NCI-H1105 (cell line): ENCODE measurements at places on chromosomes 7 and 10.

GRCh38 chr10:87868277-87868676 is 4.9 kb downstream of the PTEN start:
- no peak for DNase-seq

- no peak for DNase-seq
These were observed 196.6 kb downstream of the DIP2C start for GRCh38 chr10:492836-493235.

- DNase-seq, result no peak
These were observed 75.7 kb downstream of the C10orf105 start for GRCh38 chr10:71643904-71644303.

DNA sequence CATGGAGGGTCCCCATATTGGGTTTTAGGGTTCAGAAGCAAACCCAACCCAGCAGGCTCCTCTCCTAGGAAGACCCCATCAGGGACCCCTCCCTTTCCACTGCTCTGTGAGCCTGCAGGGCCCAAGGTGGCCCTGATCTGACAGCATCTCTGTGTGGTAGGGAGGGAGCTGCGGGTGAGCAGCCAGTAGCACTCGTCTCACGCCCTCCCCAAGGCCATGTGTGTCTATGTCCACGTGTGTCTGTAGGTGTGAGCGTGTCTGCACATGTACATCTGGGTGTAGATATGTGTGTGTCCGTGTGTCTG is 103.5 kb upstream of the FAM20C start:
- DNase-seq, result no peak

DNA sequence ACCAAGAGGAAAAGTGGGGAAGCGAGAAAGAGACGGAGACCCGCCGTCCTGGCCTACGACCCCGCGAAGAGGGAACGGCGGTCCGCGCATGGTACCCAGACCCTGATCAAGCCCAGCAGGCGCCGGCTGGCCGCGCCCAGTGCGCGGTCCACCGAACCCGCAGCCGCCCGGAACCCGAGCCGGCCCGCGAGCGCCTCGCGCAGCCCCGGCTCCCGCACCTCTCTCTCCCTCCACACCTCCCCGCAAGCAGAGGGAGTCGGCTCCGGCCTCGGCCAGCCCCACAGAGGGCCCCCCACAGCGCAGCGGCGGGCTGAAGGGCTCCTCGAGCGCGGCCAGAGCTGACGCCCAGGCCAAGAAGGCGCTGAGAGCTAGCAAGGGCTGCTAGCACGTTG is 164.7 kb downstream of the AGMO start:
- DNase-seq, result no peak

- no peak for DNase-seq
These were observed 204.3 kb downstream of the CCDC7 start for GRCh38 chr10:32650246-32650655.

- DNase-seq, result no peak
These were observed 77.1 kb downstream of the HIPK2 start for GRCh38 chr7:139700505-139701235.

DNA sequence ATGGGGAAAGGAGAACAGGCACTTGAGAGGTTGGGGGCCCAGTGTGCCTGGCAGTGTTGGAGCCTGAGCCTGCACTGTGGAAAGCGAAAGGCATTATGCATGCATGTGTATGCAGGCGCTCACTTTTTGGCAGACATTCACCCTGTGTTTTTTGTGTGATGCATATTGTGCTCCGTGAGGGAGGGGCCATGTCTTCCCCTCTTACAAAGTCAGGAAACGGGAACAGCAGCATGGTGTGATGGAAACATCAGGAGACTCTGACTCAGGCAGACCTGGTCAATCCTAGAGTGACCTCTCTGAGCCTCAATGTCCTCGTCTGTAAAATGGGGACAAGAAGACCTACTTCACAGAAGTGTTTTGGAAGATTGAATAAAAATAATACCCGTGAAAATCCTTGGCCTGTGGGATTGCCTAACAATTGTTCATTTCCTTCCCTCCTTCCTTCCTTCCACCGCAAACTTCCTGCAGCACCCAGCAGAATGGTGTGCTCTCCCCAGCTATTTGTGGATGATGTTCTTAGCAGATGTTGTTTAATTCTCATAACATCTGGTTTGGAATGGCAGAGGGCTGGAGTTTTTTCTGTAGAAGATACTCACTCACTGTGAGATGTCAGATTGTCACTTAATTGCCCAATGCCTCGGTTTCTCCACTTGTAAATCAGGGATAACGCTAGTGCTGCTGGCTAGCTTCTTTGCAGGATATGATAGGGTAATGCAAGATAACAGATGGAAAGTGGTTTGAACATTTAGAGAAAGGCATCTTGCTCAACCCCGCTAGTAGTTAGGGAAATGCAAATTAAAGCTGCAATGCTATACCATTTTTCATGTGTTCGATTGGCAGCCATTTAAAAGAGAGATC is 39.8 kb downstream of the CDH23 start:
- DNase-seq, result no peak

- no peak for DNase-seq
These were observed 47.7 kb upstream of the ITGB8 start for GRCh38 chr7:20282959-20283358.

GRCh38 chr10:100713049-100713858 is 32.1 kb upstream of the PAX2 start:
- no peak for DNase-seq

DNA sequence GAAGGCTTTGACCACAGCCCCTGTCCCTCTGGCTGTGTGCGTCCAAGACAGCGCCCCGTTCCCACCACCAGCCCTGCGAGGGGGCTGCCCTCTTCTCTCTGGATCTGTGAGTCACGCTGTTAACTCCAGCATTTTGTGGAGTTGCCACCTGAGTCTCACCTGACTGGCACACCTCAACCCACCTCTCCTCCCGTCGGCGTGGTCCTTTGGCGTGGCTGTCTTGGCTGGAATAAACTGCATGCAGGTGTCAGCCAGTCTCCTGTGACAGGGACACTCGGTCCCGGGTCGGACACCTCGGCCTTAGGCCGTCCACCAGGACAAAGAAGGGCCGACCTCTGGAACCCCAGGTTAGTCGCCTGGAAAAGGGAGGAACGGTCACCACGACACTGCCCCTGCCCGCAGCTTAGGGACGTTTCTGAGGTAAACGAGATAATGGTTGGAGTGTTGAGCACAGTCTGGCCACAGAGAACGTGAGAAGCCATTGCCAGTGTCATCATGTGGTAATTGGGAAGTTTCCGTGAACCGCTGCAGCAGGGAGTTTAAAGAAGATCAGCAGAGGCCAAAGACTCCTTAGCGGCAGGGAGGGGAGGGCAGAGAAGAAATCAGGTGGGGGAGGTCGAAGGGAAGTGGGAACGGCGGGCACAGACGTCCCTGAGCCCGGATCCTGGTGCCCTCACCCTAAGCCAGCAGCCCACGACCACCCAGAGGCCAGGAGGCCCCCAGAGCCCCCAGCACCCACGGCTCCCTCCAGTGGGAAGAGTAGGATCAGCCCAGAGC is 73.6 kb upstream of the FAM20C start:
- DNase-seq, result no peak

GRCh38 chr10:102280397-102281101 is 35.2 kb downstream of the GBF1 start:
- DNase-seq, result no peak

GRCh38 chr7:155153676-155154075 is 83.6 kb downstream of the HTR5A start:
- DNase-seq, result no peak

DNA sequence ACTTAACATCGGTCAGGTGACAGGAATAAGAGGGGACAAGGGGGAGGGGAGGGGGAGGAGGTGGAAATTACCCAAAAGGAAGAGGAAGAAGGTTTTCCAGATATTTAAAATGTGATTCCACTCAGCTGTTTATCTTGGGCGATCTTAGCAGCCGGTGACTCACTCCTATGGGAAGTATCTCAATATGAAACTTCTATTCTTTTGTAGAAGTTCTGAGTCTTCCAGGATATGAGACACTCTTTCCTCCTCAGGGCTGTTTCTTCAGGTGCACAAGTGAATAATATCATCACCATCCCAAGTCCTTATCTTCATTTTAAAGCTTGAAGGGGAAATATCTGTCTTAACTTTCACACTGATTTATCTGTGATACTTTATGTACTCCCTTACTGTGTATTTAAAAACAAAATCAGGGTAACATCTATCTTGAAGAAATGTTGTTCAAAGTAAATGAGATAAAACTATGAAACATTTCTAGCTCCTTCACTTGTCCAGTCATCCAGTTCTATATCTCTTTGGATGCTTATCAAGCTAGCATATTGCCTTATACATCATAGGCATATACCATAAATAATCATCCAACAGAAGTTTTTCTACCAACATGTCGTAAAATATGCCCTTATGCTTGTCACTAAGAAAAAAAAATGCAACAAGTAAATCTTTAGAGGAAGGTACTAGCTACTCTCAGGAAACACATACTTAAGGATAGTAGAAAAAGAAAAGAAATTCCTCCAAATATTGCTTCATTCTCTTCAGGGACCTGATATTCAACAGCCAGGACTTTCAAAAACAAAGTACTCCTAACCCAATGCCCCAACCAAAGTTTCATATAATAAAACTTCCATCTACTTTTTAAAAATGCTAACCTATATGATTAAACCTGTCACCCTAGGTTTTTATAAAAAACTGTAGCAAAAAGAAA is 13.7 kb downstream of the DOCK4 start:
- DNase-seq, result no peak

GRCh38 chr10:89522463-89522862 is 12.9 kb downstream of the SLC16A12 start:
- DNase-seq, result no peak

GRCh38 chr7:117993377-117994003 is 120.2 kb upstream of the CTTNBP2 start:
- DNase-seq, result no peak

- DNase-seq, result no peak
These were observed 58.4 kb upstream of the HDAC9 start for GRCh38 chr7:18437101-18437500.

DNA sequence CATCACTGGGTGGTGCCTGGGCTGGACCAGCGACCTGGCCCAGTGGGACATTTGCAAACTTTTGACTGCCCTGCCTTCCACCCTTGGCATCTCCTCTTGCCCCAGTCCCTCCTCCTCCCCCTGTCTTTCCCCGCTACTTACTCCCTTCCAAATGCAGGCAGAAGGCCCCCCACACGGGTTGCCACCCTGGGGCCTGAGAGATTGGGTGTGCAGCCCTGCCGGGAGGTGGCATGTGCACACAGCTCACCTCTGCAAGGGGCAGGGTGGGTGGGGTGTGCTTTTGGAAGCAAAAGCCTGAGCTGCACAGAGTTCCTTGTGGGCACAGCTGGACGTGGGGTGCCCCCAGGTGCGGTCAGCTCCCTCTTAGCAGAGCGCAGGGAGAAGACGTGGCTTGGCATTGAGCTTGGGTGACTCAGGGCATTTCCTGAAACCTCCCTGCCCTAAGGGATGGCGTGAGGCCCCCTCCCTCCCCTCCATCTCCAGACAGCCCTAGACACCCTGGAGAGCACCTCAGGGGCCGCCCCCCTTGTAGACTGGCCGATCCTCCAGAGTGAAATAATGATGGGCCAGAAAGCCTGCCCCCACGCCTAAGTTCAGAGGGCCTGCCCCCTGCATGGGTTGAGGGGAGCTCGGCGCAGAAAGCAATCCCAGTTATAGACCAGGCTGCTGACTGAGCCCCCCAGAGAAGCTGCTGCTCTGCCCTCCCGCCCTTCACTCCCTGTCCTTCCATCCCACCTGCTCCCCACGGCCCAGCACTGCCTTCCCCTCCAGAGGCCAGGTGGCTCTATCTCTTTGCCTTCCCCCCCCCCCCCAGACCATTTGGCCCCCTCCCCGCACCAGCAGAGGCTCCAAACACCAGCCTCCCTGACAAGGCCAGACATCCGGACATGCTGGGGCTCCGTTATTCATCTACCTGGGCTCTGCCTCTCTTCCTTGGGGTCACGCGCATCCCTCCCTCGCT is 2.3 kb upstream of the SHH start:
- no peak for DNase-seq

DNA sequence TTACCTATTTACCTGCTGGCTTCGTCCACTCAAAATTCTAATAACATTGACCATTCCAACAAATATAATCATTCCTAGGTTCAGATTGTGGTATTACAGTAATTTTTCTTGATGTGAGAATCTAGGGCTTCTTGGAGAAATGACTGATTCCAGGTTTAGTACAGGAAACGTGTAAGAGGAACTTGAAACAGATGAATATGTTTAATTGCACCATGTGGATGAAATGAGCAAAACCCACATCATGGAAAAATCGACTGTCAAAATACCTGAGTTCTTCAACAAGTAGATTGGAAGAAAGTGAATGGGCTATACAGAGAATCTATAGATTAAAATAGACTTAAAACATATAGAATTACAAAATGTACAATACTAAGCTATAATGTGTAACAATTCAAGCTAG is 24.9 kb upstream of the OR9A4 start:
- no peak for DNase-seq

- DNase-seq, result no peak
These were observed 225.8 kb upstream of the TCERG1L start for GRCh38 chr10:131537281-131537680.

DNA sequence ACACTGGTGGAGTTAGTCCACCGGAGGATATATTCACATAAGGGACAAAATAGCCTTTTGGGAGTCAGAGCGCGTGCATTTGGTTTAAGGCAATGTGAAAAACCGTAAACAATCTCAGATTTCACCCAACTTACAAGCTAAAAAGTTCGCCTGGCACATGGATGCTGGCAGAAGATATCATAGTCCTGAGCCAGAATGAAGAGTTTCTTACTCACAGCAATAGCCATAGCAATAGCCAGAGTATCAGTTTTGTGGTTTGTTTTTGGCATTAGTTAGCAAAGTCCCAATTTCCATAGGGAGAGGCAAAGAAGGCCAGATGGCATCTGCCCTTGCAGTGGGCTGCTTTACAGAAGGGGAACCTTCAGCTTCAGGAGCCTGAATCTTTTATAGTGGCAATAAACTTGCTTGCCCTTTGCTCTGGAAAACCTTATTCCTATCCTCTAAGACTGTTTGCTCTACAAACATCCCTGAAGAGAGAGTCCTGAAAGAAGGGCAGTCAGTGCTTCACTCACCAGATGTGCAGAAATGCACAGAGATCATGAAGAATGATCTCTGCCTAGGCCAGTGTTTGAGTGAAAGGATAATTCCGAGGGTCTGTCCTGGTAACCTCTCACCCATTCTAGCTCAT is 28.7 kb upstream of the RSBN1L start:
- no peak for DNase-seq

GRCh38 chr7:137579913-137580640 is 236.5 kb upstream of the PTN start:
- DNase-seq, result no peak
